Adipocyte (in vitro differentiated cells): ENCODE measurements at places on chromosomes 5 and 9.
A peak's percentile ranks its signal among the peaks of the same experiment; 100 is the strongest.

DNA sequence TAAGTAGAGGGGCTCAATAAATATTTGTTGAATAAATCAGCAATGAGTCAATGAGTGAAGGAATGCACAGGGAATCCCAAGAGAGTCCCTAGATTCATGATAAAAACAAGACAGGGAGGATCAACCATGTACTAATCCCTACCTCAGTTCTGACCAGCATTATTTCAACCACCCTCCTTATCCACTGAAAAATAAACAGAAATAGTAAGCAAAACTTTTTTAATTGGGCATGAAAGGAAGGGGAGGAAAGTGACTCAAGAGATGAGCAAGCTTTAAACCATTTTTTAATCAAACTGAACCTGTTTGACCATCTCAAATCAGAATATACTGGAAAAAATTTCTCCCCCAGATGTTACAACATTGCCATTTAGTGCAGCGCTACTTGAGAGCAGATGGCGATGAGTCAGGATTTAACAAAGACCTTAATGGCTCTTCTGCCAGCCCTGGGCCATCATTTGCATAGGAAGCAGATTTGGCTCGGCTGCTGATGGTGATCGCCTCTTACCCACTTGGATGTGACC lies 194.8 kb upstream of the SLC30A5 start:
- peak; percentile 66 for DNase-seq

- DNase-seq = no peak
These were observed 1.3 kb downstream of the QSOX2 start for GRCh38 chr9:136244122-136244968.

DNA sequence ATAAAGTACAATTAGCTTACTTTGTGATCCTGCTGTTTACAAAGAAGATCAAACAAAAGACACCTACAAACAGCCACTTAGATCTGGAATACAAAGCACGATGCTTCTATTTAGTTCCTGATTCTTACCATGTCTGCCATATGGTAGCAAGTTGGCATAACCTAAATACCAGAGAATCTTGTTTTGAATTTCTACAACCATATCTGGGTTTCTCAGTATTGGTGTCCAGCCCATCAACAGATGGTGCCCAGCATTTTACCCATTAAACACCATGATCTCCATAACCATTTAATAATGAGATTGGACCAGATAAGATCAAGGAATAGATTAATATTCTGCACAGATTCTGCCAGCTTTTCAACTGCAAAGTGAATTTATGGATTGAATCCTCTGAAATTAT lies 29.8 kb downstream of the SLC24A2 start:
- DNase-seq = no peak

- peak; percentile 70 for DNase-seq
These were observed 12.1 kb downstream of the TMEM245 start for GRCh38 chr9:109107402-109108240.

GRCh38 chr5:76556511-76557221 lies 66.5 kb downstream of the F2RL2 start:
- DNase-seq = no peak

GRCh38 chr5:56406221-56406620 lies 173.1 kb upstream of the ANKRD55 start:
- no peak for DNase-seq
